Fibroblast of skin of abdomen (primary cell): ENCODE measurements at places on chromosomes 4 and X.

DNA sequence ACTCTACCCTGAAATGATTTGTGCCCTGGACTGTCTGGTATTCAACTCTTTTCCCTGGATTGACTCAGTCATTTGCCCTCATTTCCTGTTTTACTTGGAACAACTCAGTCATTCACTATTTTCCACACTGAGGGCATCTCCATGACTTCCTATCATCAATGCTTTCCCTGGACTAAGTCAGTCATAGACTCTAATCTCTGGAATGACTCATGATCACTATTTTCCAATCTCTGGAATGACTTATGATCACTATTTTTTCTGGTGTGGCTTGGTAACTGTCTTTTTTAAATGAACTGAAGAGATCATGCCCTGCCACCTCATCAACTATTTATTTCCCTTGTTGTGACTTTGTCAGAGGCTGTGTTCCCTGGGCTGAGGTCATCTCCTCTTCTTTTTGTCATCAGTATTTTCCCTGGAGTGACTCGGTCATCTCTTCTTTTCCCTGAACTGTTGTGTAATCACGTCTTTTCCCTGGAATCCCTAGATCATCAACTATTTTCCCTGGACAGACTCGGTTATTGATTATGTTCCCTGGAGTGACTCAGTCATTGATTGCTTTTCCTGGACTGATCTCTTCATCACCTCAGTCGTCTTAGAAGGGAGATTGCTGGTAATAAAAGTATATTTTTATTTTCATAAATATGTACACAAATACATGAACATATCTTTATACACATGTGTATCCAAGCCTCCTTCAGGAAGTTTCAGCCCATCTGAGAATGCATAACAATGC, 327.1 kb upstream of the VCX start:
- no peak for DNase-seq

DNA sequence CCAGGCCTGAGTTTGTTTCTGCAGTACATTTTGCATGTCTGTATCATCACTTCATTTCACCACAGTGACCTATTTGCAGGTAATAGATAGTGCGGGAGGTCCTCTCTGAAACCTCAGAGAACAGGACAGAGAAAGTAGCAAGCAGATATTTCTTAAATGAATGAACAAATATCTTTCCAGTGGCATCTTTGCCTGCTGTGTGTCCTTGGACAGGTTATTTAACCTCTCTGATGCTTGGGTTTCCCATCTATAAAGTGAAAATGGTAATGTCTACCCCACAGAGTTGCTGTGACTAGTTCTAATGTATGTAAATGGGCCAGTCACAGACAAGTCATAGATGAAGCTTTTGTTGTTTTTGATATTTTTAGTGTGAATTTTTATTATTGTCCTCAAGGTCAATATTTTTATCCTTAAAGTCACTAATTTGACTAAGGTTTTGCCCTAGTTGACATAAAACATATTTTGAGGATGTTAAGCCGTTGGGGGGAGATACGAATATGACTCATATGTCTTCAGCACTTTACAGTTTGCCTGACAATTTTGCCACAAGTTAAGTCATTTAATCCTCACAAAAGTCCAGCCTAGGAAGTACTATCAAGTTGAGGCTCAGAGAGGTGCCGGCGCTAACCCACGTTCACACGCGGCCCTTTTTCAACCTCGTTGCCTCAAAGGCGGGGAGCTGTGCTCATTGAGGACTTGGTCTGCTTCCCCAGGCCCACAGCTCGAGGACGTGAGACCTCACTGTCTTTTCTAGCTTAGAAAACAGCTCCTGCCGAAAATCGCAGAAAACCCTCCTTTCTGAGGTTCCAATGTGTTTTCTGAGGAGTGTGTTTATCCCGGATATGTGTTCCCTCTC, 126.7 kb upstream of the STX18 start:
- DNase-seq = no peak

DNA sequence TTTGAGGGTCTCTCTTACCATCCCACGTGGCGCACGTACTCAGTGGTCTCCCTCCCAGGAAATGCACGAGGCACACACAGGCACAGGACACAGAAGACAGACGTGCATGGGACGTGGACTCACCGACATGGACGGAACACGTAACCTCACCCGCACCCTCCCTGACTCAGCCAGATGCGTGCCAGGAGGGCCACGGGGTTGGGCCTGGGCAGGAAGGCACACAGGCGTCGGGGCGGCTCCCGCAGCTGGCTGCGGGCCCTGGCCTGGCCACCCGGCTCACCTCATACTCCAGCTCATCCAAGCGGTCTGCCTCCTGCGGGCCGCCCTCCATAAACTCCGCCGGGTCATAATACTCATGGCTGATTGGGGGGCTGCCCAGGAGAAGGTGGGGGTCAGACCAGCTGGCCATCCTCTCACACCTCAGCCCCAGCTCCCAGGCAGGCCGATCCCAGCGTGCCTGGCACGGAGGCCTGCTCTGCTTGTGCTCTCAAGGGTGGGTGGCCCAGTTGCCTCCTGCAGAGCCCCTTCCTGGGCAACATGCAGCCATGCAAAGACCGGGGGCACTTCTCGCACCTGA, 12.6 kb downstream of the SSR4 start:
- DNase-seq = no peak

DNA sequence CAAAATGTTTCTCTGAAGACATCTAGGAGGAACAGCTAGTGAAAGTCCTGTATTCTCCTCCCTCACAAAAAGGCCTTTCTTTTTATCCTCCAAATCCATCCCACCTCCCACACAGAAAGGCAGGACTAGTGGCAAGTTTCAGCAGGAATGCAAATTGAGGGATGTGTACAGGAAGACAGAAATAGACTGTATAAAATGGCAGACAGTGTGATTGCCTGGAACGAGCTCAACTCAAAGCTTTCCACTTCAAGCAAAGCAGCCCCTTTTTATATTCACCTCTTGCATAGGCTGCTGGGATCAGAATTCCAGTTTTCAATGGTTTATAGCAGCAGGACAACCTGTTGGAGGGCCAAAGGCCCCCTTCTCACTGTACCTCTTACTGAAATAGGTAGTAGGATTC, 57.5 kb downstream of the DCX start:
- DNase-seq = no peak

DNA sequence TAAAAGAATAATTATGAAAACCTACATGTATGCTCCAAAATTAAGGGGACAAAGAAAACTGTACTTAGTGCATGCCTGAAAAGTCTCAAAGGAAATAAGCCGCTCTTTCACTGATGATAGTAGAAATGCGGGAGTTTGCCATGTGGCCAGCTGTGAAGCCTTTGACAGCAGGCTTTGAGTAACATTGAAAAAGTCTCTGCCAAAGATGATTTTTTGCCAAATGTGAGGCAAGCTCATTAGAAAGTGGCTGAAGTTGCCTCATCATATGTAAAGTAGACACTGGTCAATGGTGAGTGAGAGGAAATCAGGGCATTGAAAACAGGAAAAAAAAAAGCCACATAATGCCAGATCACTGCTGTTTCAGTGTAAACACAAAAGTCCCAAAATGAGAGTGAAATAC, 2360.1 kb downstream of the PCDH7 start:
- DNase-seq = no peak

GRCh38 chr4:40630335-40631021, 814 bp upstream of the RBM47 start:
- no peak for DNase-seq

DNA sequence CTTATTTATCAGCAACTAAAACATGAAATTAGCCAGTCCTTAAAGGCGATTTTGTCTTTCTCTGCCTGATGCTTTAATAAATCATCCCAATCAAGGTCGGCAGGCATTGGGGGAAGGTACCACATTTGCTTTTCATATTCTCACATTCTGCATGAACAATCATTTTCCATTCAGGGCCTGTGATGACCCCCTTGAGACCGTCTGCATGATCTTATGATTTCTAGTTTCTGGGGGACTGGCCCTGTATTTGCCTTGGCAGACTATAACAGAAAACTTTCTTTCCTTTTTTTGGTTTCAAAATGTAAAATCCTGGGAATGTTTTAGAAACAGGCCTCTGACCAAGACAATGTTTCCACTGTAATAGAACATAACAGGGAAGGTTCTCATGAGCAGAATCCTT, 296.8 kb downstream of the IDS start:
- DNase-seq = peak; percentile 10

DNA sequence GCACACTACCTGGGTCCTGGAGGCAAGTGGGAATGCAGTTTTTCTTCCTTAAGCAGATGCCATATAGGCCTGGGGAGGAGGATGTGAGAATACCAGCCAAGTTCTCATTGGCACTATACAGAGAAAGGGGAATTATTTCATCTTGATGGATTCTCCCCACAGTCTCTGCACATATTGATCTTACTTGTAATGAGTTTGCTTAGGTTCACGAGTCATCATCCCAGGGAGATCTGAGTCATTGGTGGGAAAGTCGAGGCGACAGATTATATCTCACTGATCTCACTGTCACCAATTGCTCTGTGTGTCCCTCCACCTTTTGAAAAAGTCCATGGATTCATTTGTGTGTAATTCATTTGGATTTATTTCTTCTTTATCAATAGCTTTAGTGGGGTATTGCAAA, 156.8 kb downstream of the AR start:
- DNase-seq = peak; percentile 24

GRCh38 chr4:181330654-181331201, 912.5 kb upstream of the TENM3 start:
- DNase-seq = no peak

GRCh38 chr4:38562751-38563198, 101.2 kb upstream of the KLF3 start:
- peak; percentile 41 for DNase-seq

GRCh38 chrX:7242613-7243012, 94.7 kb upstream of the PUDP start:
- no peak for DNase-seq

- no peak for DNase-seq
Measured at GRCh38 chrX:112008724-112009123, 73.9 kb downstream of the TRPC5 start.

- peak; percentile 2 for DNase-seq
Measured at GRCh38 chr4:154741922-154742850, 1.6 kb upstream of the LRAT start.
